Hepatic stellate cell (primary cell): ENCODE measurements at places on chromosomes 6 and 20.

GRCh38 chr6:165775721-165776120, 112.7 kb upstream of the PDE10A start:
- no peak for DNase-seq

DNA sequence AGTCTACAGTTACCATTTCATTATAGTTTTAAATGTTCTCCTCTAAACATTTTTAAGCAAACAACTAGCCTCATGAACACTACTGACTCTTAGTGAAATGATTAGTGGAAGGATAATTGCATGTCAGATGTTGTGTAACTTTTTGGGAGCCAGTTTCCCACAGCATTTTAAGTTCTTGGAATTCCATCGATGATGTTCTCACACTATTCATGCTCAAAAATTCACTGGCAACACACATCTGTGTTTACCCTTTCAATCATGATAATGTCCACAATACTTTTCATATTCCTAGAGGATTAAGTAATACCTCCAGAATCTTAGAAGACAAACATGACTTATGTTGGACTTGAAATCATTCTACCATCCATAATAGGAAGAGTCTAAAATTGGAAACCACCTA, 678.1 kb upstream of the ID4 start:
- no peak for DNase-seq

- DNase-seq = no peak
These were observed 68.5 kb downstream of the EPB41L2 start for GRCh38 chr6:130994319-130995097.

DNA sequence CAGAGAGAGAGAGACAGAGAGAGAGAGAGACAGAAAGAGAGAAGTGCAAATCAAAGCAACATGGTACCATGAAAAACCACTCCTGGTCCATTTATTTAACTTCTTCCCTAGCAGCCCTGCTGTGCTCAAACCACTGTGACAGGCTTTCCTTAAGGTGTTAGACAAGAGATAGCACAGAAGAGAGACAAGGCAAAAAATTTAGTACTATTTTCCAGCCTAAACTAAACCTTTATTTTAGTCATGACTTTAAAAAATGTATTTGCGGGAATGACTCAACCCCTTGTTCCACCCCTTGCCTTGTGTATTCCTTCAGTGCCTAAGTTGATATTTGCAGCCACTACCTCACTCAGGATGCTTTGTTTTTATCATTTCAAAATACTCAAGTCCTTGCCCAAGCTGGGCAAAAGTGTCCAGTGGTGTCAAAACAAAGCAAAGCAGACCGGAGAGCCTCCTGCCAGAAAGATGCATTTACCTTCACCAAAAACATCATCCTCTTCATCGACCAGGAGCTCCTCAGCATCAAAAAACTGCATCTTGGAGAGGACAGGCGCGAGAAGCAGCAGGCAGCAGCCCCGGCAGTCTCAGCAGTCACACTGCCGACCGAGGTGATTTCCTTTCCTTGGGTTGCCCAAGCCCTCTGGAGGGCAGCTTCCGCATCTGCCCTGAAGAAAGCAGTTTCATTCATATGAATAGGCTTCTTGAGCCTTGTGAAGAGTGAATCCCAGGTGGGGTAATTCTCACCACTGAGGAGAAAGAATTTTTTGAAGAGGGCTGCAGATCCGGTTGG, at the start of gene RIPOR2:
TSS of gene RIPOR2 (minus strand) at position 595 of the 787 bp plus-strand sequence. CDS start at position 533, 62 bp downstream.
- no peak for DNase-seq

DNA sequence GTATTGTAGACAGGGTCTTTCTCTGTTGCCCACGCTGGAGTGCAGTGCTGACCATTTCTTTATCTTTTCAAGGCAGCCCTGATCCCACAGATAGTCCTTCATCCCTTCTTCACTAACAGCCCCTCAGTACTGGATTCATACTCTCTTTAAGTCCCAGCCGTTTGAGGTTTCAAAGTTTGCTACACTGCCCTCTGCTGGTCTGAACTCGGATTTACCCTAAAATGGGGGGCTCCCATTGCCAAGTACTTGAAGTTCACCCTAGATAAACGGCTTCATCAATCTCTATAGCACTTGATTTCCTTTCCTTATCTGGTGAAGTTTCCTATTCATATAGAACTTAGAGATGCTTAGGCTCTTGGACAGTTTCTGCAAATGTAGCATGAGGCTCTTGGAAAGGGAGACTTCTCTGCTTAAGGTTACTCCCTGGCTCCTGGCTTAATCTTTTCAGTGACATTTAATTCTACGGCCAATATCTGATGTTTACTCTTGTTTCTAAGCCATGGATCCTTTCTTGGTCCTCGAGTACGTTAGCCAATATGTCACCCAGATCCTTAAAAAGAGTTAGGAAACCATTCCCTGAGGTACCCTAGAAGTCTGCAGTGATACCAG, 21.4 kb upstream of the PREP start:
- DNase-seq = peak; percentile 36

GRCh38 chr6:34909320-34909883, 20.3 kb downstream of the ANKS1A start:
- DNase-seq = no peak

DNA sequence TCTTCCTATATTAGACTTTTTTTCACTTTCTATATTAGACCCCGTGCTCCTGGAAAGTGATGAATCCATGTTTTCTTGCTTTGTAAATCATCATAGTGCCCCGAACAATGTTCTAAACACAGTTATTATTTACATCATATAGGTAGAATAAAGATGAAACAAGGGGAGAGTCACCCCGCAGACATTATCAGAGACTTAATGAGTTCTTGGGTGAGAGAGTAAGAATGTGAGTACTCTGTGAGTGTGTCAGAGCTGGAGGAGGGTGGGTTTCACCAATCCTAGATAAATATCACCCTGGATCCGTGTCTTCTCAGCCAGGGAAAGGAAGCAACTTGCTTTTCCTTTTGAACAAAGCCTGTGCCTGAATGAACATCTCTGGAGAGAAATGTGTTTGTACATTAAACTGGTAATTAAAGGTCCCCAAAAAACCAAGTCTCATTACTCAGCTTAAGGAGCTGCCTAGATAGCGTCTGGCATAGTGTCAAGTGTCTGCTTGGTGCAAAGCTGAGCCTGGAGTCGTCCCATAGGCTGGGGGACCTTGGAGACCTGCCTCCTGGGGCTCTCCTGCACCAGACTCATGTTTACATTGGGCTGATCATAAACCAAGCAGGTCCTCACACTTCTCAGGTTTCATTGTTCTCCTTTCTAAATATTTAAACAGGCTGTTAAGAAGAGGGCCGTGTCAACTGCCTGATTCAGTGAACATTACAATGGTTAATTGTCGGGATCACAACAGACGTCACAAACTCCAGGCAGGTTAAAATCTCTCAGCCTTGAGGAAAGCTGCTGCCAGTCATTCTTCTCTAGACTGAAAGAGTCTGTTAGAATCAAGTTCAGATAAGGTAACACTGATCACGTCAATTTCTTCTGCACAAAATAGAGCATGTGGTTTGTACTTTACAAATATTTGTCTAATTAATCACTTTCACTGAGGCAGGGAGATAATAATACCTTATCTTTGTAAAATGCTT, 179.7 kb upstream of the MYLIP start:
- no peak for DNase-seq

DNA sequence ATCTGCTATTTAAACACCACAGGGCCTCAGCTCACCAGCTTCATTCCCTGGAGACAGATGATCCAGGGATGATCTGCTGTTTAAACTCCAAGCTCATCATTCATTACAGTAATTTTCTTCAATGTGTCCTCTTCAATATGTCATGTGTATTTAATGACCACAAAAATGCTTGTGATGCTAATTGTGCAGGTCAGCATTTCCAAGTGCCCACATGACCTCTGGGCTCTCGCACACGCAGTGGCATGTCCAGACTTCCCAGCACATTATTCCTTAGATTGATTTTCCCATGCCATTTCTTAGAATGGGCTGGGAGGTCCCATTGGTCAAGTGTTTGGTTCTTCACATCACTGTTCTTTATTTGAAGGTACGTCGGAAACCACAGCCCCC, 434.4 kb downstream of the HAO1 start:
- no peak for DNase-seq

- no peak for DNase-seq
These were observed 92.0 kb downstream of the ATXN1 start for GRCh38 chr6:16669227-16669626.

GRCh38 chr20:8094415-8094818, 37.6 kb upstream of the PLCB1 start:
- no peak for DNase-seq

- DNase-seq = no peak
These were observed 117.0 kb upstream of the ASCC3 start for GRCh38 chr6:100998111-100998510.
